ENCODE measurements at places on chromosomes 5 and 9. TPM values are rescaled to one million over a fixed set of nuclear protein-coding genes. Genes with fewer than 3 reads are reported as not detected.

The CNTNAP3B gene
- not detected for total RNA-seq

The SPARC gene
- total RNA-seq = not detected

The CDKN2B gene
- total RNA-seq = not detected

The GCNT1 gene
- total RNA-seq = 3.5 TPM

The CTXN3 gene
- total RNA-seq = not detected

The CARD6 gene
- total RNA-seq = 1.2 TPM

The DHFR gene
- 107 TPM for total RNA-seq

The LCN10 gene
- total RNA-seq = 2.6 TPM
